ENCODE measurements at places on chromosomes 1 and 21. TPM values are rescaled to one million over a fixed set of nuclear protein-coding genes. Genes with fewer than 3 reads are reported as not detected.

LEFTY2 gene
- polyA plus RNA-seq = not detected

- DNase-seq = no peak
- H3K4me3 ChIP-seq = no peak overlapping the region
- H3K27ac ChIP-seq = no peak overlapping the region
Measured at GRCh38 chr1:244010703-244011123, 40.4 kb upstream of the ZBTB18 start.

SLC45A1 gene
- polyA plus RNA-seq = 0.52 TPM

DNA sequence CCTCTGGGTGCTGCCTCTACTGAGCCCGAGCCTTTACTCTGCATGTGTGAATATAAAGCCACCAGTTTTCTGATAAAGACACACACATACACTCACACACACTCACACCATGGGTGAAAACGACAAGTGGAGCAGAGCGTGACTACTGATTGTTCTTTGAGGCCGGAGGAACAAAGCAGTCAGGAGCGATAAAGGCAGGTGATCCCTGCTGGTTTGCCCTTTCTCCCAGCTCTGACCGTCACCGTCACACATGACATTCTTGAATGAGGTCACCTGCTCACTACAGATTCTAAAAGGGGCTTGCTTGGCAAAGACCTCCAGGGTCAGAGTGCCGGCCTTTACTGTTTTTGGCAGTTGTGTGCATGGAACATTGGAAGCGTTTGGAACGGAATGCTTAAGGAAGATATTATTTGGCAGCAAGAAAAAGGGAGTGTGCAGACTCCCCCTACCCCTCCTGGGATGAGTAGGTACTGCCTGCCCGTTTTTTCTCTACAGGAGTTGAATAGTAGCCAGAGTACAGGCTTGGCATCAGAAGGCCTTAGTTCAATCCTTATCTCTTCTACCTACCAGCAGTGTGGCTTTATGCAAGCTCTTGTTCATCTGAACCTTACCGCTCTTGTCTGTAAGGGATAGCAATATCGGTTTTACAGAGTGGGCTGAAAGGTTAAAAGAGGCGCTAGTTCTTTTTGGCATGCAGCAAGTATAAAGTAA, 79.7 kb downstream of the PBX1 start:
- H3K27ac ChIP-seq = no peak overlapping the region
- no peaks in the 10 kb centered on the region for H3K36me3 ChIP-seq
- H3K27me3 ChIP-seq = no peaks in the 10 kb centered on the region
- H3K4me1 ChIP-seq = no peaks in the 10 kb centered on the region

RPE65 gene
- polyA plus RNA-seq = not detected

- H3K27ac ChIP-seq = no peak overlapping the region
- no peaks in the 10 kb centered on the region for H3K27me3 ChIP-seq
- no peak for DNase-seq
- no peaks in the 10 kb centered on the region for H3K4me1 ChIP-seq
Measured at GRCh38 chr1:214993419-214993818, 89.1 kb upstream of the KCNK2 start.

Data from CD4-positive, alpha-beta memory T cell (primary cell).